Stimulated activated CD4-positive, alpha-beta T cell treated with anti-CD3 and anti-CD28 coated beads, Interleukin-1b, Interleukin-23, amount 100 ng/mL, for 4 hours (primary cell): ENCODE measurements at places on chromosomes 5 and 9.

- no peak for DNase-seq
Measured at GRCh38 chr9:102049586-102050246, 311.3 kb upstream of the GRIN3A start.

DNA sequence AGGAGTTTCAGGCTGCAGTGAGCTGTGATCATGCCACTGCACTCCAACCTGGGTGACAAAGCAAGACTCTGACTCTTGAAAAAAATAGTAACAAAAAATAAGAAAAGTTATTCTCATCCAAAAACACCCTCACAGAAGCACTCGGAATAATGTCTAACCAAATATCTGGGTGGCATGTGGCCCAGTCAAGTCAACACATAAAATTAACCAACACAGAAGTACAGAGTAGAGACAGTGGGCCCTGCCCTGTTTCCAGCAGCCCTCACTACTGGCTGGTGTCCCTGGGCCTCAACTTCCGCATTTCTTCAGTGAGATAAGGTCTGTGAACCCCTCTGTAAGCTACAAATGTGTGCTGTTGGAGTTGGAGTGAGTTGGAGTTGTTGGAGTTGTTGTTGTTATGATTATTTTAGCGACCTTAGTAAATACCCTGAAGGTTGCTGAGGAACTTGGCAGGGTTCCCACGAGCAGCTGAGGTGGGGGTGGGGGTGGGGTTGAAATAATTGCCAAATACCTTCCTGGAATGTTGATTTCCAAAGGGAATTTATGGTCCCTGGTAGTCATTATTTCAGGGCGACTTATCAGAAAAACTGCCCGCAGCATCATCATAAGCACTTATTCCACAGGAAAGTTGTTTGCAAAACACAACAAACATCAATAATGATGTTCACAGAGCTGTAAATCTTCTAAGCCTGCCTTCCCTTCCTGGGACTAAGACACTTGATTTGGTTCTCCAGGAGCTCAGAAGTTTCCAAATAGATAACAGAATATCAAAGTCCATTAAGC, 30.2 kb downstream of the C5orf15 start:
- DNase-seq, result no peak

GRCh38 chr5:115831163-115831768, 10.1 kb downstream of the ATG12 start:
- no peak for DNase-seq

DNA sequence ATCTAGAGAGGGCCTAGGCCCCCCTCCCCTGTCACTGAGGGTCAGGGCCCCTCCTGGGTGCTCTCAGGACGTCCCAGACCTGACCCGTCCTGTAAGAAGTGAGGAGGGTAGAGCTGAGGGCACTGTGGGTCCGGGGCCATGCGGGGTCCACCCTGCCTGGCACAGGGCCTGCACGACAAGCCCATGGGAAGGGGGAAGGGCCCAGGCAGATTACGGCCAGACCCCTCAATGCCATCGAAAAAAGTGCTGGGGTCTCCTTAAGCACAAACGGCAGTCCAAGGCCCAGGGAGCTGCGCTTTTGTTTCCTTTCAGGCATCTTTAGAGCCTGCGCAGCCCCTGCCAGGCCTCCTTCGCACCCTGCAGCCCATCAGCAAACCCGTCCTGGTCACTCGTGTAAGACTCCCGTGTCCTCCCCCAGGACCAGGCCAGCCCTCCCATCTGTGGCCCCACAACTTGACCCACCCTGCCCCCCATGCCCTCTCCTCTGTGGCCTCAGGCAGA, 4.4 kb upstream of the EXOC3 start:
- DNase-seq, result no peak

- no peak for DNase-seq
Measured at GRCh38 chr5:150263801-150264621, 25.6 kb downstream of the CAMK2A start.

- no peak for DNase-seq
Measured at GRCh38 chr5:40474250-40474649, 205.5 kb upstream of the PTGER4 start.

DNA sequence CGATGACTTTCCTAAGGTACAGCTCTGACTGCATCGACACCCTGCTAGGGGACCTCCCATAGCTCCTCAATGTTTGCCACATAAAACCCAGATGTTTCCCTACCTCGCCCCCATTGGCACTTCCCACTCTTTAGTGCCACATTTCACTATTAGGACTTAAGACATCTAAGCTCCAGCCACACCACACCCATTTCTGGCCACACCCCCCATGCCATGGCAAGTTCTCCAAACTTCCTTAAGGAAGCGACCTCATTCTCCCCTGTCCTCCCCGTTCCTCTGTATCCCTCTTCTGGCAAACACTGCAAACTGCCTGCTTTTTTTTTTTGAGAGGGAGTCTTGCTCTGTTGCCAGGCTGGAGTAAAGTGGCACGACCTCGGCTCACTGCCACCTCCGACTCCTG, 62.9 kb downstream of the USP20 start:
- DNase-seq, result no peak

GRCh38 chr9:87687207-87687606, 38.7 kb upstream of the CTSL start:
- DNase-seq, result no peak

GRCh38 chr9:14749741-14750211, 27.2 kb upstream of the CER1 start:
- no peak for DNase-seq

- no peak for DNase-seq
Measured at GRCh38 chr5:82785456-82785855, 291.7 kb downstream of the TMEM167A start.

DNA sequence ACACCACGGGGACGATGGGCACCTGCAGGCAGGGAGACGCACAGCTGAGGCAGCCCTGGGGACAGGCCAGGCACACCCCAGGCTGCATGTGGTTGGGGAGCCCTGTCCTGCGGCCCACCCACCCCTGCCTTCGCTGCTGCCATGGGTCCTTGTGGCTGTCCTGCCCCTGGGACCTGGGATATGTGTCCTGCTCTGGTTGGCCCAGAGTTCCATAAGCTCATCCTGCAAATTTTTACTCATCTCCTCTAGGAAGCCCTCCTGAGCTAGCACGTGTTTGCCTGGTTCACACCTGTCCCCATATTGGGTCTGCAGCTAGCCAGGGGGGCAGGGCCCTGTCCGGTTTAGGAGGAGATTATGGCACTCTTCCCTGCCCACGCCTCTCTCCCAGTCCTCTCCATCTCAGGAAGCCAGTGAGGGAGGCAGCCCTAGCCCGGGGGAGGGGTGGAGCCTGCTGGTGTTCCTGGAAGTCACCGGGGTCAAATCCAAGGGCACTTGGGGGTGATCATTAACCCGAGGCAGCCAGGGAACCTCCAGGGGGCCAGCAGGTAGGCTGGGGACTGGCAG, 12.2 kb downstream of the EGFL7 start:
- DNase-seq, result no peak

- no peak for DNase-seq
Measured at GRCh38 chr5:136230176-136230575, 37.2 kb upstream of the SMIM32 start.

DNA sequence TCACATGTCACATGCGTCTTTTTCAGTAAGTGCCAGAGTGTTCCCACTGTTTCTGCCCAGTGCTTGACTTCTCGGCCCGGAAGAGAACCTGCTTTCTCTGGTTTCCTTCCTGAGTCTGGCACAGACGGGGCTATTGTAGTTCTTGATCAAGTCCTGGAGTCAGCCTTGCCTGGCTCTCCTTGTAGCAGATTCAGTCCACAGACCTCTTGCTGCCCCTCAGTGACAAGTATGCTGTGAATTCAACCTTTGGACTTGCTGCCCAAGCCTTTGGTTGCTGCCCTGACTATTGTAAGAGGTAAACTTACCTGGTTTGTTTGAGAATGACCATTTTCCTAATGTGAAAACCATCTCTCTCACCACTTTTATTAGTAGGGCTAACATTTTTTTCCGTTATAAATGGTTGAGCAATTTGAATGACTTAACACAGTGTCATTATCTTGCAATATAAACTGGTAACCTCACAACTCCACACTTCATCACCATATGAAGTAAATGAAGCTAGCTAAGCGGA, 24.7 kb downstream of the ZBTB34 start:
- DNase-seq, result no peak

GRCh38 chr5:15722305-15722704, 222.3 kb downstream of the FBXL7 start:
- no peak for DNase-seq

DNA sequence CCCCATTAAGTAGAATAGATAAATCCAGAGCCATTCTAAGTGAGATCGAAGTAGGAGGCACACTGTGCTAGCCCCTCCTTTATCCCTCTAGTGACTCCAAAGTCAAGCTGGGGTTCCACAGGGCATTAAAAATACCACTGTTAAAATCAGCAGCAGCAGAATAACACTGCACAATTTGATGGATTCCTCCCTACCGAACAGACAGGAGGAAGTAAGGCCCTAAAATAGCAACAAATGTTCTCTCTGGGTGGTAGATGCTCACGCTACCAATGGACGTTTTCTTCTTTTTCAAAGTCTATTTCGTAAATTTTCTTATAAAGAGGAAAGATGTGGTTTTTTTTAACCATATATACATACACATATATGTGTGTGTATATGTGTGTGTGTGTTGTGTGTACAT, 54.4 kb downstream of the FBXW11 start:
- DNase-seq, result no peak

DNA sequence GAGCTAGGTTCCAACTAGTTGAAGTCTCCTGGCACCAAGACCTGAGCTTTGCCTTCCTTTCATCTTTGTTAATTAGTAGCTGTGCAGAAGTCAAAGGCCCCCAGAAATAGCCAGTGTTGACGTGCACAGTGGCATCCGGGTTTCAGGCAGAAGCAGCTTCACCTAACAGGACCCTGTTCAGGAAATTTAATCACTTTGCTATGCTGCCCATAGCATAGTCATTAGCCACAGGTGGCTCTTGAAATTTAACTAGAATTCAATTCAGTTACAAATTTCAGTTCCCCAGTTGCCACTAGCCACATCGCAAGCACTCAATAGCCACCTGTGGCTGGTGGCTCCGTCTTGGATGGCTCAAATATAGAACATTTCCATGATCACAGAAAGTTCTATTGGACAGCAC, 179.1 kb downstream of the GOLPH3 start:
- no peak for DNase-seq

GRCh38 chr5:126561908-126562307, 33.1 kb downstream of the ALDH7A1 start:
- no peak for DNase-seq

- no peak for DNase-seq
Measured at GRCh38 chr5:168549554-168549953, 20.4 kb downstream of the FBLL1 start.

- no peak for DNase-seq
Measured at GRCh38 chr9:18429070-18429469, 44.9 kb upstream of the ADAMTSL1 start.

DNA sequence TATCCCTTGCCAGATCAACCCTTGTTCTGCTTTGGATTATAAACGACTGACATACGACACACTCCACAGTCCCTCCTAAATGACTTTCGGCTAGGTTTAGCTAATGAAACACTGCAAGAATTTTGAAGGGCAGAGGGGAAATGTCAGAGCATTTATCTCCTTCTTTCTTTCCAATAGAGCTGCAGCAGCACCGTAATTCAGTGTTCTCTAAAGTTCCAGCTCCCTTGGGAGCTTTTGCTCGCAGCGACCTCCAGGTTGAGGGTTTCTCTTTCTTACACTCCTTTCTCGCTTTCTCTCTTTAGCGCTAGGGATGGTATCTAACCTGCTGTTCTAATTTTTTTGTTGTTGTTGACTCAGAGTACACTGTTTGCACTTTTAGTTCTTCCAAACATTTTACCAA, 467.1 kb upstream of the ST8SIA4 start:
- no peak for DNase-seq

GRCh38 chr5:132459983-132460838, 30.4 kb downstream of the IRF1 start:
- no peak for DNase-seq

- DNase-seq, result no peak
Measured at GRCh38 chr9:136687721-136688223, 515 bp upstream of the AGPAT2 start.

DNA sequence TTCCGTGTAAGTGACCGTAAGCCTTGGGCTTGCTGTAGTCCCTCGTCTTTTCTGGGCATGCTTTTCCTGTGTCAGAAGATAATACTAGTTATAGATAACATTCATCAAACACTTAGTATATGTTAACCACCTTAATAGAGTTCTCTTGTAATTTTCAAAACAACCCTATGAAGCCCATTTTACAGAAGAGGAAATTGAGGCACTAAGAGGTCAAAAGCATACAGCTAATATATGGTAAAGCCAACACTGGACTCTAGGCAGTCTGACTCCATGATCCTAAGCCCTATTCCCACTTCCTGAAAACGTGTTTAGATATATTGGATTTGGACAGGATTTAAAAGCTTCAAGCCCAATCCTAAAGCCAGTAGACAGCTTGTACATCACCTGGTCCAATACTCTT, 153.8 kb downstream of the CEP120 start:
- DNase-seq, result no peak

DNA sequence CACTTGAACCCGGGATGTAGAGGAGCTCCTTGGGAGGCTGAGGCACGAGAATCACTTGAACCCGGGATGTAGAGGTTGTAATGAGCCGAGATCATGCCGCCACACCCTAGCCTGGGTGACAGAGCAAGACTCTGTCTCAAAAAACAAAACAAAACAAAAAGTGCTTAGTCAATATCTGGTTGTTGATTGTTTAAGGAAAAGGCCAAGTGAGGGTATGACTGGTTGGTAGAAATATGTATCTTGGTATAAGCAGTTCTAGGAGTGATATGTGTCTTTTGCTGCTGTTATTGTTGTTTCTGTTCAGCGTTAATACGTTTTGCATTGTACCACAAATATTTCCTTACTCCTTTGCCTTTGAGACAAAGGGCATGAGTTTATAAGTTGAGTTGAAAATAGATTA, 210.7 kb upstream of the DMRT1 start:
- DNase-seq, result no peak

GRCh38 chr9:95746408-95747180, 128.9 kb upstream of the ERCC6L2 start:
- no peak for DNase-seq

GRCh38 chr5:2207416-2208238, 324.9 kb upstream of the IRX4 start:
- no peak for DNase-seq

GRCh38 chr5:90901261-90901660, 342.7 kb downstream of the ADGRV1 start:
- no peak for DNase-seq

DNA sequence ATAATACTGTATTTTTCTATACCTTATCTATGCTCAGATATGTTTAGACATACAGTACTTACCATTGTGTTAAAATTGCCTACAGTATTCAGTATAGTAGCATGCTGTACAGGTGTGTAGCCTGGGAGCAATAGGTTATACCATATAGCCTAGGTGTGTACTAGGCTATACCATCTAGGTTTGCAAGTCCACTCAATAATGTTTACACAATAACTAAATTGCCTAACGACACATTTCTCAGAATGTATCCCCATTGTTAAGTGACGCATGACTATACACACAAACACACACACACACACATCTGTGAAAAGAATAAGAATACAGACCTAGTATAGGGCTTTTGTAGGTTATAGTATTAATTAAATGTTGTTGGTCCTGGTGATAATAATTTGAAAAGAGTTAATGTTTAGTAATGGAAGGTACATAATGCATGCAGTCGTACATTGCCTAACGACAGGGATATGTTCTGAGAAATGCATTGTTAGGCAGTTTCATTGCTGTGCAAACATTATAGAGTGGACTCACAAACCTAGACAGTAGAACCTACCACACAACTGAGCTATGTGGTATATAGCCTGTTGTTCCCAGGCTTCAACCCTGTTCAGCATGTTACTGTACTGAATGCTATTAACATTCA, 13.6 kb downstream of the TDRD7 start:
- DNase-seq, result no peak

- no peak for DNase-seq
Measured at GRCh38 chr9:88373045-88373444, 15.2 kb upstream of the SPIN1 start.

GRCh38 chr9:133667759-133668450, 31.7 kb downstream of the DBH start:
- DNase-seq, result no peak
